ENCODE measurements at places on chromosomes 1 and 21.

DNA sequence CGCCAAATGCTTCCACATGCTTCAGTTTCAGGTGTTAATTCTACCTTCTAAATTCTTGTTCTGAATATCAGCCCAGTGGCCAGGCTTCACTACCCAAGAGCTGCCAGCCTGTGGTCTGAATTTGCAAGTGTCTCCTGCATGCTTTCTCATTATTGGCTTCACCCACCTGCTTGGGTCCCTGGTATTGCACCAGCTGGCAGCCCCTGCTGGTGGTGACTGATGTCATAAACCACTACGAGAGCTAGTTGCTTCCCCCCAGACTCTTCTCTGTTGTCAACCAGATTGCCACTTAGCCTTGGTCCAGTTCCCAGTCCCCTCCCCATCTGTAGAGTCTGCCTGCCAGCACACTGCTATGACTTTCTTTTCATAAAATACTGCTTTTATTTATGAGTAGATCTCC lies 197.7 kb upstream of the DUSP10 start:
- no peak for DNase-seq

DNA sequence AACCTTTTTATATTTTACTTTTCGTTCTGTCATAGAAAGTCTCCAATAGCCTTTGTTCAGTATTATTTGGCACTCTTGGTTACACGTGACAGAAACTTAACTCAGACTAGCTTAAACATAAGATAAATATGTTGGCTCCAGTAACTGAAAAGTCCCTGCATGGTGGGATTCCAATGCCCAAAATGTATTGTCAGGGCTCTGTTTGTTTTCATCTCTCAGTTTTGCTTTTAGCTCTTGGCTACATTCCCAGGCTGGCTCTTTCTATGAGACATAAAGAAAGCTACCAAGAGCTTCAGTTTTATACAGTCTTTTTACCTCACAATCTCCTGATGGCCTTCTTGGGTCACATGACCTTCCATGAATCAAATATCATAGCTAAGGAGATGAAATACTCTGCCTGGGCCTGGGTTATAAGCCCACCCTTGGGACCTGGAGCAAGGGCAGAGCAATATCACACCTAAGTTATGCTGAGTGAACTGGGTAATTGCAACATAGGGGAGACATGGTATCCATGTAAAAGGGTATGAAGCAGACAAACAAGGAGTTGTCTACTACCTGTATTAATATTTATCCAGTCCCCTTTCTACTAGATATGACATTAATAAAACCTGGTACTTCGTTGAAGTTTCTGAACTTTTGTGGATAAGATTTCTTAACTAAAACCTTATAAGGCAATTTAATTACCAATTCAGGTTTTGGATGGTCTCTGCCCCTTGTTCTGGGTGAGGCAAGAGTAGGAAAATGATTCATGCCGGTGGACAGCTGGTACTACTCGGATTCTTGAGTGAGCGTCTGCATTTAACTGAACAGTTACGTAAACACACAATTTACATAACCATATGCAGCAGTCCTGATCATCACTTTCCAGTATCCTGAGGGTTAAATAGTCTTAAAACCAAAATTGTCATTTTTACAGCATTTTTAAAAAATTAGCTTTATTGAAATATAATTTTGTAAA lies 442.3 kb downstream of the GPATCH2 start:
- no peak for DNase-seq

- no peak for DNase-seq
These were observed 220.1 kb upstream of the VAMP3 start for GRCh38 chr1:7550981-7551380.

- DNase-seq: no peak
These were observed 47.3 kb downstream of the SAMD13 start for GRCh38 chr1:84348759-84349158.

DNA sequence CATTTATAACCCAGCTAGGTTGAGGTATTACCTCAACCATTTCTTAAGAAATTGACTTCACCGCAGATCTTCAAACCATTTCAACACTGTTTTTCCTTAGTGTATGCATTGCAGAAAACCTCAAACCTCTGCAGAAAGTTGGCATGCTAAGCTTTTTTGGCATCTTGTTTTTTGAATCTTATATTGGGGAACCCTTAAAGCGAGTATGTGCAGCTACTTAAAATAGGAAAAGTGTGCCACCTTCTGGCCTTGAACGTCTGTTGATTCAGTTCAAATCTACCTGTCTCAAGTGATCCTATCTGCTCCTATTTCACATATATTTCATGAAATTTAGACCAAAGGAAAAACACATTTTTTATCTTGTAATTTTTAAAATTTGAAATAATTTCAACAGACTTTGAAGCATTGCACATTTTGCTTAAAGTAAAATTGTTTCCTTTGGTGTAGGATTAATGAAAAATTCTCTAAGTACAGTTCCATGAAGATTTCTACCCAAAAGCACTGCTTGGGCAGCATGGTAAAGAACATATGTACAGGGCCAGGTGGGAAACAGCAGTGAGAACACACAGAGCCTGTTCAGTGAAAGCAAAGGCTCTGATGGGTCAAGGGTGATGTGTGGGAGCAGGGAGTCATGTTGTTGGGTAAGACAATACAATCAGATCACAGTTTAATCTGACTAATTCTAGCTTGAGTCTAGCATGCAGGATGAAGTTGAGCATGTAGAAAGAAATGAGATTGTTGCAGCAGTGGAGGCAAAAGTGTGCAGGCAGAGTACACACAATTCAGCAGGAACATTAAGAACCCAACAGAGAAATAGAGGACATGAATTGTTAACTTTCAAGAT lies 17.2 kb downstream of the HENMT1 start:
- DNase-seq: peak; percentile 91

GRCh38 chr1:178033019-178033418 lies 60.9 kb upstream of the RASAL2 start:
- no peak for DNase-seq

DNA sequence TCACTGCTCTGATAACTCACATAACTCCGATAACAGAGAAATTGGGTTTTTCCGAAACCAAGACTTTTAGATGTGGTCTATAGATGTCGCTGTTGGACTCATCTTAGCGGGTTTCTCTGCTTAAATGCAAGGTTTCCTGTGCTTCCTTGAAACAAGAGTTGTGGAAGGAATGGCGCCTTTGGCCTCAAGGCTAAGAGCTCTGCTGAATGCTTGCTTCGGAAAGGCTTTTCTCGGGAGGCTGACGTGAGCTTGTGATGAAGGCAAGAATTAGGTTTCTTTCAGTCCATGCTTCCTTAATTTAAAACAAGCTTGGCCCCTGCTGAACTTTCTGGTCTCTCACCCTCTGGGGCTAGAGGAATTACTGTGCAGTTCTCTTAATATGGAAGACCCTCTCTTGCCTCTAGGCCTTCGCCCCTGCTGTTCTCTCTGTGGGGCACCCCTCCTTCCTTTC lies 113.5 kb downstream of the MAP3K21 start:
- DNase-seq: peak; percentile 36

GRCh38 chr1:46190539-46190938 lies 7.7 kb downstream of the POMGNT1 start:
- DNase-seq: no peak

- DNase-seq: no peak
These were observed 28.5 kb downstream of the WNT4 start for GRCh38 chr1:22114083-22115012.

DNA sequence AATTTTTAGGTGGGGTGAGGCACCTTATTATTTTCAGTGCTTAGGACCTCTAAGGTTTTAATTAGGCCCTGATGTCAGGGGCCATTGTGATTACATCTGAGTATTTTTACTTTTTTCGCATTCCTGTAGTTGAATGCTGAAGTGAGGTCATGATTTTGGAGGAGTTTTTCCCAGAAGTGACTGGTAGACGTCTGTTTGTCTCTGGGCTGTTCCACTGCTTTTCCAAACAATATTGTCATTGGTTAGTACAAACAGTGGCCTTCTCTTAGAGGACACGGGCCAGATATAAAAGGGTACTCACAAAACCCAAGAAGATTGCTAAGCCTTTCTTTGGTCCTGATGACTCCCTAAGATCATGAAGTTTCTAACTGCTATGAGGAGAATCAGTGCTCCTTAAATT lies 7.6 kb upstream of the RASAL2 start:
- DNase-seq: no peak

DNA sequence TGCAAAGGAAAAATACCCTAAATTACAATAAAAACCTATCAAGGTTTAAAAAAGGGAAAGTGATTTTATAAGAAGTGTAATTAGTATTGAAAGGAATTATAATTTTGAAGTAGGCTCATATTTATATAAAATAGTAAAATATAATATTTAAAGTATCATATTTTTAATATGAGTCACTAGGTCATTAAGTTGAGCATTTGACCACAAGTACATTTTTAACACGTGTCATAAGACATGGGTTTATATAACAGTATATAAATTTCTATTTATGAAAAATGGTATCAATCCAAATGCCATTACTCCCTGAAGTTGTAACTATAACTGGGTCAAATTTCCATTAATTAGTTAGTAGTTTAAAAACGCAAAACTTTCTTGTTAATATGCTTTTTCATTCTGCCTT lies 365.9 kb downstream of the COL11A1 start:
- DNase-seq: no peak

- DNase-seq: peak; percentile 68
These were observed 9.5 kb downstream of the STX6 start for GRCh38 chr1:181013144-181013543.

GRCh38 chr1:94542088-94542870 lies 720 bp upstream of the F3 start:
- DNase-seq: no peak

DNA sequence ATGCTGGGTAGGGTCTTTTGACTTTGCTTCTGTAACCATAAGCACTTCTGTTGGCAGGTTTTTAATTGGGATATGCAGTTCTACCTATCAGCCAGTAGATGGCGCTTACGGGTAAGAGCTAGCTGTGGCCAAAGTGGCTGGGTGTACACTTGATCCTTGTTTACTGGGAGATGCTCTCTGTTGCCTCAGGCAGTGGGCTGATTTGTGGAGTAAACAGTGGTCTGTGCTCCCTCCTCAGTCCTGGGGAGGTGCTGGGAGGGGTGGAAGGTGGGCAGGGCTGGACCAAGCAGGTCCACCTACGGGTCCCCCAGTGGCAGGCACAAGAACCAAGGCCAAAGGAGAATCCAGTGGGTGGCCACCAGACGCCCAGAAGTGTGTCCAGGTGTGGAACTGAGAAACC lies 43.4 kb downstream of the RALGPS2 start:
- DNase-seq: peak; percentile 65

DNA sequence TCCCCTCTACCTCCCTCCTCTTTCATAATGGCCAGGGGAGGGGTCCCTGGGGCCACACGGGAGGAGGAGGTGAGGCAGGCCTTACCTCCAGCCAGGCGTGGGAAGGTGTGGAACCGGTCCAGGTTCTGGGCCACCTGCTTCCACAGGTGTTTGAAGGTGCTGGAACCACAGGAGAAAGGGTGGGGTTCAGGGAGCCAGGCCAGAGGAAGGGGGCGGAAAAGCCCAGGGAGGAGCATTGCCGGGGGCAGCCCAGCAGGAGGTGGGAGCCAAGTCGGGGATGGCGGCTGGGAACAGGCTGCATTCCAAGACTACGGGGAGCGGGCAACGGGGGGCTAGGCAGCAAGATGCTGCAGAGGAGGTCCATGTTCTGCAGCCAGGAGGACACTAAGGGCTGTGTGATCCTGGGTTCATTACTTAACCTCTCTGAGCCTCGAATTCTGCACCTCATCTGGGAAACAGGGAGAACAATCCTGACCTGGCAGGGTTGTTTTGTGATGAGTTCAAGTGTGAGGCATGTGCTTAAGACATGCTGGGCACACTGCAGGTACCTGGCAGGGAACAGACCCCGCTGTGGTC lies 19.8 kb upstream of the TAS1R2 start:
- DNase-seq: no peak

DNA sequence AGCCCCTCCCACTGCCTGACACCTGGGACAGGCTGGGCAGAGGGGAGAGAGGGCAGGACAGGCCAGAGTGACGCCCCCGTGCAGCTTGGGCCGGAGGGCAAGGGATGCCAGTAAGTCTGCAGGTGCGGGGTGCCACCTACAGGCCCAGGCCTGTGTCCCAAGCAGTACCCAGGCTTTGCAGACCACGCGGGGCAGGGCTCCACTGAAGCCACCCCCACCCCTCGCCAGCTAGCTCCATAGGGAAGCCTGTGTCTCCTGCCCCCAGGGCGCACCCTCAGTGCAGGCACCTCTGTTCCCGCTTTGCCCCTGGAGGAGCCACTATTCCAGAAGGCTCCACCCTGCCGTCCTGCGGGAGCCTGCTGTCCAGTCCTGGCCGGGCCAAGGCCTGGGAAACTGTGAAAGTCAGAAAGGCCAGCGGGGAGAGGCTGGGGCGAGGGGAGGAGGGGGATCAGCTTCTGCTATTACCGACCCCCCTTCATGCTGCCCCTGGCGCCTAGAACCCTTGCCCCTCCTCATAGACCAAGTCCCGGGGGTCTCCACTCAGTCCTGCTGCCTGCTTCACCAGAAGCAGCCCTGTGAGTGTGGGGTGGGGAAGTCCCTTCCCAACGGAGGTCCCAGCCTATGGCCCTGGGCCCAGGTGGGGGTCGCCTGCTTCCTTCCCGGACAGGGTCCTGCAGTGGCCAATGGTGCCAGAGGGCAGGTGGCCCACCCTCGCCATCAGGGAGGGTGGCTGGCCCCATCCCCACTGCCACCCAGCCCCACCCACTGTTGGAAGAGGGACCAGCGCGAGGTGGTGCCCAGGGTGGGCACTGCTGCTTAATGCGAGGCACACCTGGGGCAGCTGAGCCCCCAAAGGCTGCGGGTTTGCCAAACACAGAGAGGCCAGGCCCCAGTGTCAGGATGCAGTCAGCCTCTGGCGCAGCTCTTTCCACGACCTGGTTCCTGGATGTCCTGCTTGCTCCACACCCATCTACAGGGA lies 54.4 kb downstream of the KCNAB2 start:
- DNase-seq: no peak

- no peak for DNase-seq
These were observed 2.4 kb downstream of the PTBP2 start for GRCh38 chr1:96723936-96724335.

- DNase-seq: no peak
These were observed 33.5 kb downstream of the RXRG start for GRCh38 chr1:165411396-165411795.

- DNase-seq: no peak
These were observed at the start of gene HUNK for GRCh38 chr21:31872452-31873274. TSS of gene HUNK (plus strand) at chr21:31873020. CDS start at chr21:31873675, 655 bp downstream.

- DNase-seq: no peak
These were observed 52.5 kb upstream of the CNIH3 start for GRCh38 chr1:224563666-224564065.

DNA sequence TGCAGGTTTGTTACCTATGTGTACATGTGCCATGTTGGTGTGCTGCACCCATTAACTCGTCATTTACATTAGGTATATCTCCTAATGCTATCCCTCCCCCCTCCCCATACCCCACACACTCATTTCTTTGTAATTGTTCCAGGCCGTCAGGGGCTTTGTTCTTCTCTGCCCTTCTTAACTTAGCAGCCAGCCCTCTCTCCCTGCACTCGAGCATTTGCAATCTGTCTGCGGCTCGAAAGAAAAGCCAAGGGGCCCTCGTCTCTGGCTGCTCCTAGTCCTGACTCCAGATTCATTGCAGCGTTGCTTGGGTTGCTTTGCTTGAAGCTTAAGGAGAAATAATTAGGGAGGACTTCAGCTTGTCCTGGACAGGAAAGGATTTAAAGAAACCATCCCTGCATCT lies 85.7 kb downstream of the ATP1A1 start:
- DNase-seq: no peak

GRCh38 chr1:162329826-162330225 lies 46.8 kb downstream of the SPATA46 start:
- no peak for DNase-seq

GRCh38 chr1:31571340-31572295 lies 4.7 kb upstream of the TINAGL1 start:
- peak; percentile 16 for DNase-seq

- no peak for DNase-seq
These were observed 61.4 kb upstream of the LRRC7 start for GRCh38 chr1:69506311-69506710.
